ENCODE measurements at places on chromosomes 16 and 17. TPM values are rescaled to one million over a fixed set of nuclear protein-coding genes. Genes with fewer than 3 reads are reported as not detected.

GRCh38 chr17:32256012-32256700 lies 9.5 kb upstream of the RHBDL3 start:
- DNase-seq, result no peak
- peaks cover 11% of the 10 kb centered on the region for H3K27me3 ChIP-seq
- H3K4me3 ChIP-seq, result no peak overlapping the region

Gene MT3
- 0.97 TPM for polyA plus RNA-seq

Gene PNMT
- 2.1 TPM for polyA plus RNA-seq

GRCh38 chr17:68853439-68853838 lies 101.8 kb downstream of the ABCA8 start:
- DNase-seq, result no peak
- H3K4me3 ChIP-seq, result no peak overlapping the region
- H3K36me3 ChIP-seq, result no peaks in the 10 kb centered on the region
- no peaks in the 10 kb centered on the region for H3K4me1 ChIP-seq

DNA sequence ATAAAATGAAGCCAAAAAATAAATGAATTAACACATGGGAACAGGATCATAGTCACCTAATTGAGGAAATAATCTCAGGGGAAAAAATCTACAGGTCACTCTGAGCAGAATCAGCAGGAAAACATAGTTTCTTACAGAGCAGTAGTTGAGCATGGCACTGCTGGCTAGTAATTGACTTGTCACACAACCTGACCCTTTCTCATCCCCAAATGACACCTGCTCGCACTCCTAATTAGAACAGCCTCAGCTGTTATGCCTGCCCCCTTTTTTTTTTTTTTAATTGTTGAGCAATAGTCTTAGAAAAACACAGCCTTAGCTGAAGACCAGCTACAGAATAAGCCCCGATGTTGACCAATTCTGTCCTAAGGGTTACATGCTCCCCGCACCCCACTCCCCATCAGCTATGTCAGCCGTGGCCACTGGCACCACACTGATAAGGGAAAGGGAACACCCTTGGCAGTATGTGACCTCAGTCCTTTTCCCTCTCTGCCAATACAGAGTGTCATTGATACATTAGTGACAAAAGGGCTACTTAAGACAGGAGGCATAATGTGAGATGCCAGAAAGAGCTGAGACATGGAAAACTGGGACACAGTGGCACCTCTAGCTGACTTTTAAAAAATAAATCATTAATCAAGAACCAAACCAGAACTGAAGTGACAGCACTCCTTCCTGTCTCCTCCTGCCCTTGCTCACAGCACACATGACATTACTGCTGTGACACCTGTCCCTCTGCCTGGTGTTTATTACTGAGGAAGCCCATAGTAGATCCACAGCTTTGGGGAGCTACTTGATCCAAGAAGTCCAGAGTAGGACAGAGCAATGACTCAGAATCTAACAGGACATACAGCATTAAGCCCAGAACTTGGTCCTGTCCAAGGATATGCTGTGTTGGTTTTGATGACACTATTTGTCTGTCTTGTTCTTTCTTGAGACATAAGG lies 41.7 kb downstream of the WDR59 start:
- no peaks in the 10 kb centered on the region for H3K27me3 ChIP-seq
- no peaks in the 10 kb centered on the region for H3K4me1 ChIP-seq
- no peak overlapping the region for H3K4me3 ChIP-seq

Gene TRIM25
- polyA plus RNA-seq, result 48.5 TPM

- H3K27me3 ChIP-seq, result no peaks in the 10 kb centered on the region
- no peak for DNase-seq
- no peak overlapping the region for H3K4me3 ChIP-seq
- peaks cover 37% of the 10 kb centered on the region for H3K36me3 ChIP-seq
These were observed 3.8 kb downstream of the ZNF821 start for GRCh38 chr16:71880176-71880575.

Gene NOTUM
- polyA plus RNA-seq, result 4.1 TPM

Gene PERCC1
- 1.3 TPM for polyA plus RNA-seq

Gene CCL5
- 8.3 TPM for polyA plus RNA-seq

Data from large intestine (tissue), 12 donors.